ENCODE measurements at places on chromosomes 5 and 9. TPM values are rescaled to one million over a fixed set of nuclear protein-coding genes. Genes with fewer than 3 reads are reported as not detected.

The PCDHB14 gene
- total RNA-seq = not detected

The TRAF1 gene
- 100 TPM for total RNA-seq

The C8G gene
- total RNA-seq = 1.5 TPM

The C9orf43 gene
- total RNA-seq = 0.68 TPM

The GFPT2 gene
- total RNA-seq = 0.45 TPM

GRCh38 chr9:113579283-113580040 is 115.9 kb downstream of the RGS3 start:
- no peak for DNase-seq

GRCh38 chr5:77960305-77960704 is 184.2 kb upstream of the TBCA start:
- no peak for DNase-seq

- peak; percentile 90 for DNase-seq
Measured at GRCh38 chr9:124774129-124774978, 2.6 kb upstream of the OLFML2A start.

- DNase-seq = no peak
Measured at GRCh38 chr5:112084149-112084548, 327.2 kb upstream of the NREP start.

GRCh38 chr5:173577817-173578216 is 38.6 kb downstream of the BOD1 start:
- DNase-seq = no peak

DNA sequence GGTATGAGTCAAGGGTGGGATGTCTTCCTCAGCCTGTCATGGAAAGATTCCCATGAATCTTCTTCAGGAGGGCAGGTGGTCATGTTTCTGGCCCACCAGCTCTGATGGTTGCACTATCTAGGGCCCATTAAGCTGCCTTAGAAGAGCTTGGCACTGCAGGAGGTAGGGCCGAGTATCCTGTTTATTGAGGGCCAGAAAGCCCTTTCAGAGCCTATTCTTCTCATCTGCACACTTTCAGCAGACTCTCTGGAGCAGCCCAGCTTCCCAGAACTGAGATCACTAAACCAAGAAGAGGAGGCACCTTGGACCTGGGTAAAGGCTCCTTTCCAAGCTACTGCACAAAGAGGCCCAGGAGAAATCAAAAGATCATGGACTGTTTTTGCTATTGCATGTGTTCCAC is 146.5 kb downstream of the MTX3 start:
- no peak for DNase-seq

GRCh38 chr5:150544611-150545219 is 36.8 kb downstream of the NDST1 start:
- peak; percentile 80 for DNase-seq

DNA sequence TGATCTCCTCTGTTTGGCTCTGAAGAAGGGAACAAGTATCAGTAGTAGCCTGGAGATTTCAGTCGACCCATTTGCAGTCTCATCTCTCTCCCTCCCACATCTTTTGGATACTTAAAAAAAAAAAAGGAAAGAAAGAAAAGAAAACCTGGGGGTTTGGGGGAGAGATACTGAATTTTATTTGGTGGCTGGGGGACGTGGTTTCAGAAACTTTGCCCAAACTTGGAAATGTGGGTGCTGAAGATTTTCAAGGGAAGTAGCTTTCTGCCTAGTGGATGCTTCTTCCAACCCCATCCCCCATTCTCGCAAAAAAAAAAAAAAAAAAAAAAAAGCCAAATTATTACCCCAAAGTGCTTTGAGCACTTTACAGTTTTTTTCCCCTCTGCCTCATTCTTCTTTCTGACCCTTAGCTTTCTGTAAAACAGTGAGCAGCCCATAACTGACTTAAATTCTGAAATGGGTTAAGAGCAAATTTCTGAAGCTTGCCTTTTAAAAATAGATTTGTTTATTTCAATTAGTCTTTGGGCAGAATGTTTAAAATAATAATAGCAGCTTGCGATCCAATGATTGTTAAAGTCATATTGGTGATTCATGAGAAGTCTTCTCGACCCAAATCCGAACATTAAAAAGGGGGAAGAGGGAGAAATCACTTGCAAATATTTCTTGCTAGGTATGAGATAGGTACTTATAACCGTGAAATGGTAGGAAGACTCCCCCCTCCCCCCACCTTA is 894 bp downstream of the FST start:
- no peak for DNase-seq

- no peak for DNase-seq
Measured at GRCh38 chr5:93600409-93601070, 17.5 kb downstream of the NR2F1 start.

GRCh38 chr9:82681809-82682208 is 381.1 kb downstream of the RASEF start:
- no peak for DNase-seq

- DNase-seq = no peak
Measured at GRCh38 chr9:81886665-81887064, 41.6 kb upstream of the SPATA31D4 start.

Measured in activated naive CD4-positive, alpha-beta T cell treated with anti-CD3 and anti-CD28 coated beads, Interleukin-2, amount 50 U/mL, for 72 hours (primary cell).